ENCODE measurements at places on chromosomes 6 and 20.

GRCh38 chr6:90271831-90272230 lies 24.8 kb downstream of the BACH2 start:
- DNase-seq, result no peak

DNA sequence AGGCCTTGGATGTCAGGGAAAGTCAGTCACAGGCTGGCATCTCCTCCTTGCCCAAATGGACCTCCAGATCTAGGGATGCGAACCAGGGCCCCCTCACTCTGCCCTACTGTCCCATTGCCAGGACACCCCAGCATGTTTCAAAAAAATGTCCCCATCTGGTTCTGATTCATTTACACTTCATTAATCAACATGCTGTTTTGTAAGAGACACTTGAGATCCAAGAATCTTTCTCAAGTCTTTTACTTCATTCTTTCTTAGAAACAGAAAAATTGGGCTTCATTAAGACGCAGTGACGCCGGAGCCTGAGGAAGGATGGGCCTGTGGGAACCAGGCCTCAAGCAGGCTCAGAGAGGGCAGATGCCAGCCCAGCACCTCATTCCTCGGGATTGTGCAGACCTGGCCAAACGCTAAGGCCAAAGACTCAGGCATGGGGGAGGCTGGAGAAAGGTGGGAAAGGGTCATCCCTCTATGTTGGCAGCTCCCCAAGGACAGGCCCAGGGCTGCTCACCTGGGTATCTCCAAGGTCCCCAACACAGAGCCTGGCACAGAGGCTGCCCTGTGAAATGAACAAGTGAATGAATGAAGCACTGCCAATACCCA lies 3.8 kb downstream of the RSPO4 start:
- DNase-seq, result no peak

- no peak for DNase-seq
These were observed 84.0 kb upstream of the ZNF217 start for GRCh38 chr20:53677447-53678314.

DNA sequence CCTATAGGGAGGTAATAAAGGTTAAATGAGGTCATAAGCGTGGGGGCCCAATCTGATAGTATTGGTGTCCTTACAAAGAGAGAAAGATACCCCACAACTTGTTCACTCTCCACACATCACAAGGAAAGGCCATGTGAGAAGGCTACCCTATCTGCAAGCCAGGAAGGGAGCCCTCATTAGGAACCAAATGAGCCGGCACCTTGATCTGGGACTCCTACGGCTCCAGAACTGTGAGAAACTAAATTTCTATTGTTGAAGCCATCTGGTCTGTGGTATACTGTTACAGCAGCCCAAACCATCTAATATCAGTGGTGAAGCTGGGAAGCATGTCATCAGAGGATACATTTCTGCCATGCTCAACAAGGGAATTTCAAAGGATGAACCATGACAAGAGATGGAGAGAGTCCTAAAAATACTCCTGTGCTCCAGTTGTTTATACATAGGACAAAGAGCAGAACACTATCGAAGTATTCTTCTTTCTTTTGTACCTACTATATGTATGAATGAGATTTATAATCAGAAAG lies 10.4 kb downstream of the COX7A2 start:
- no peak for DNase-seq

- DNase-seq, result no peak
These were observed 63.4 kb downstream of the LRRC1 start for GRCh38 chr6:53858196-53858595.

- DNase-seq, result no peak
These were observed 50.7 kb downstream of the SLC26A8 start for GRCh38 chr6:35973670-35974222.

DNA sequence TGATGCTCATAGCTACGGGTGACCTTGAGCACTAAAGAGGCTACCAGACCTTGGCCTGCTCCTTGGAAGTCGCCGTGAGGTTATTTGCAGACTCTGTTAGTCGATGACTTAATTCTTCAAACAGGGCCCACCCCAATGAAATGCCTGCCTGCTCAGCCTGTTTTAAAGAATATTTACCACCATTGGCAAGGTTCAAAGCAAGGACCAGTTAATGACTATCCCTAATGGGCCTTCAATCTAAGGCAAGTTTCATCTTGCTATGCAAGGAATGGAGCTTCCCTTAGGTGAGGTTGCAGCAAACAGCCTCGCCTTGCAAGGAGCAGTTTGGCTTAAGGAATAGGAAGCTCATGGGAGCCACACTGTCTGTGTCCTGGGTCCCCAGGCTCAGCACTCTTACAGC lies 22.9 kb upstream of the SPO11 start:
- DNase-seq, result no peak

DNA sequence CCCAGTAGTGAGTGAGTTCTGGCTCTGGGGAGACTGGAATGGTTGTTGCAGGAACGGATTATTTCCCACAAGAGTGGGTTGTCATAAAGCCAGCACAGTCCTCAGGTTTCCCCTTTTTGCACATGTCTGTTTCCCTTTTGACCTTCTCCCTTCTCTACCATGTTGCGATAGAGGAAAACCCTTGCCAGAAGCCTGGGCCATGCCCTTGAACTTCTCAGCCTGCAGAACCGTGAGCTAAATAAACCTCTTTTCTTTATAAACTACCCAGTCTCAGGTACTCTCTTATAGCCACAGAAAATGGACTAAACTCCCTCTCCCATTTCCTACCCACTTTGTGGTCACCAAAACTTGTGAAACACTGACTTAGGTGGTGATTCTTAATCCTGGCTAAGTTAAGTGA lies 7.2 kb upstream of the PPP1R16B start:
- no peak for DNase-seq

- no peak for DNase-seq
These were observed 61.8 kb downstream of the NFATC2 start for GRCh38 chr20:51480507-51481270.

DNA sequence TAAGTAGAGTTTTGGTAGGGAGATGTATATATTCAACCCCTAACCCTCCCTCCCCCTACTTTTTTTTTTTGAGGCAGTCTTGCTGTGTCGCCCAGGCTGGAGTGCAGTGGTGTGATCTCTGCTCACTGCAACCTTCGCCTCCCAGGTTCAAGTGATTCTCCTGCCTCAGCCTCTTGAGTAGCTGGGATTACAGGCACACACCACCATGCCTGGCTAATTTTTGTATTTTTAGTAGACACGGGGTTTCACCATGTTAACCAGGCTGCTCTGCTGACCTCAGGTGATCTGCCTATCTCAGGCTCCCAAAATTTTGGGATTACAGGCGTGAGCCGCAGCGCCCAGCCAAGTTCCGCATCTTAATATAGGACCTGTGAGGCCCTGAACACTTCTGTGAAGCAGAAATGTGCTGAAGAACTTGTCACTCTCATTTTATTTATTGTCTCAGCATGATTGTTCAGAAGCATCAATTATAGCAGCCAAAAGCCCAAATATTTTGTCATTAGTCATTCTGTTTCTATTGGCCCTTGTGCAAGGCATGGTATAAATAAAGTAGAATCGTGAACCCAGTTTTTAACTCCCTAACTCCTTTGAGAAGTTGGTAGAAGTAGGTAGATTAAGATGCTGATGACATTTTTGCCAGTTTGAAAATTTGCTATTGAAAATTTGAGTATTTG lies 19.4 kb downstream of the DSTN start:
- DNase-seq, result no peak

DNA sequence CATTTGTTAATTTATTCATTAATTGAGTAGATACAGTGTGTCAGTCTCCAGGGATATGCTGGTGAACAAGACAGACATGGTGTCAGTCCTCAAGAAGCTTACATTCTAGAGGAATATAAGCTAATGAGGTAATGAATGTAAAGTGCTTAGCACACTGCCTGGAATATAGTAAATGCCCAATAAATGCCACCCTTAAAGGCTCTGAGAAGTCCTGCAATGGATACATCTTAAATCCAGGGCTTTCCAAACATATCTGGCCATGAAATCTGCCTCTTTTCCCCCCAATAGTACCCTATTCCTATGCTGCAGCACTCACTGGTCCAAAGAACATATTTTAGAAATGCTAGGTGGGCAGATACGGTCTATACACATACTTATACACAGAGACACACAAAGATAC lies 49.2 kb upstream of the CTNNBL1 start:
- DNase-seq, result no peak

DNA sequence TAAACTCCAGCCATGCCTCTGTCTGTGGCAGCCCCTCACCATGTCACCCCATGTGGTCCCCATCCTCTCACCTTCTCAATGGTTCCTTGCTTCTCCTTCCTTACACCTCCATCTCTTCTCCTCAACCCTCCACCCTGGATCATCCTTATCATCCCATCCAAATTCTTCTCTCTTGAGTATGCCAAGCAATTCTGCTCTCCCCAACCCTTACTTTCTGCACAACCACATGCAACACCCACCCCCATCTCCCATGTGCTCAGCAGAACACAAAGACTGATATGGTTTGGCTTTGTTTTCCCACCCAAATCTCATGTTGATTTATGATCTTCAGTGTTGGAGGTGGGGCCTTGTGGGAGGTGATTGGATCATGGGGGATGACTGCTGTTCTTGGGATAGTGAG lies 42.5 kb upstream of the RALY start:
- DNase-seq, result no peak

DNA sequence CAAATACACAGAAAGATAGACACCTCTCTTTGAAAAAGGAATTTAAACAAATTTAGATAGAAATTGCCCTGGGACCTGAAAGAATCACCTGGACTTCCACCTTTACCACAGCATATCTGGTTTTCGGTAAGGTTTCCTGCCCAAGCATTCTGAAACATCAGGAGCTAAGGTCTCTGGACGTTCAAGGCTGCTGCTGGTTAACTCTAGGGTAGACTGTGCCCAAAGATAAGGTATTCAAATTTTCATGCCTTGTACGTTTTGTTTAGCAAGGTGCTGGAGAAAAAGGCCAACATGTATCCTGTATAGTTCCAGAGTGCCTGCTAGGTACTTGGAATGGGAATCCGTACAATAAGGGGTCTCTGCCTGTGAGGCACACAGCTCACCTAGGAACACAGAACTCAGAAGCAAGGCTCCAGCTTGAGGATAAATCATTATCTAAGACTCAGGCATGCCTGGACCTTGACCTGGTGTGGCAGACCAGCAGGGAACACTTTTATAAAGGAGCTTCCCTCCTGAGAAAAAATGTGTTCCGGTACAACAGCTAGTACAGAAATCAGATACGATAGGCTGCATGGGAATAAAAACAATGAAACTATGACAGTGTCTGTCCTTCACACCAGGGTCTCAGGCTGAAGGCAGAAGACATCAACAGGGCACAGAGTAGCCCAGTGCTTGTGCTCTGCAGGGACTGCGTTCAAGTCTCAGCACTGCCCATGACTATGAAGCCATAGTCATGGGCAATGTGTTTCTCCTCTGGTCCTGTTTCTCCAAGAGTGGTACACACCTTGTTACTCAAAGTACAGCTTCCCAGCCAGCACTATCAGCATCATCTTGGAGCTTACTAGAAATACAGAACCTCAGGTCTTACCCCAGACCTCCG lies 70.4 kb downstream of the METTL24 start:
- no peak for DNase-seq

DNA sequence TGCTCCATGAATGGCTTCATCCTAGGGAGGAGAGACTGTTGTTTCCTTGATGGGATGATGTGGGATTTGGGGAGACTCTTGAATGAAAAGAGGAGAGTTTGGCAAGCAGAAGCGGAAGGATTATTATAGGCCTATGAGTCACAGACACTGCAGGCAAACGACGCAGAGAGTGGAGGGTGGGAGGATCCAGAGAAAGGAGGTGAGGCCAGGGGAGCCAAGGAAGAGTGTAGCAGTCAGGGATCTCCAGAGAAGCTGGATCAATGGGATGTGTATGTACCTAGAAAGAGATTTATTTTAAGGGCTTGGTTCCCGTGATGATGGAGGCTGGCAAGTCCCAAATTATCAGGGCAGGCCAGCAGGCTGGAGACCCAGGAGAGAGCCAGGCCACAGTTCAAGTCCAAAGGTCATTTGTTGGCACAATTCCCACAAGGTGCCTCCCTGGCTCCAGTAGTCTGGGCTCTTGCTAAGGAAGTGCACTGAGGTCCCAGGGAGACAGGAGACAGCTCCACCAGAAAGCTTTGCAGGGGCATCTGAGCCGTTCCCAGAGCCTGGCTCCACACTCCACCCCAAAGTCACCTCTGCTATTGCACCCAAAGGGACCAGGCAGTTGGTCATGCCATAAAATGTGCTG lies 76.0 kb downstream of the ADTRP start:
- no peak for DNase-seq

- no peak for DNase-seq
These were observed 6.7 kb downstream of the DLGAP4 start for GRCh38 chr20:36312724-36313441.

Measured in NCI-H187 (cell line).